ENCODE measurements at places on chromosomes 3 and 15. TPM values are rescaled to one million over a fixed set of nuclear protein-coding genes. Genes with fewer than 3 reads are reported as not detected.

Gene EPHB1
- polyA plus RNA-seq: 1.4 TPM

Gene IGSF10
- polyA plus RNA-seq: not detected

Gene PIAS1
- polyA plus RNA-seq: 23.7 TPM

Gene TMEM45A
- polyA plus RNA-seq: 8.6 TPM

Gene CCDC9B
- polyA plus RNA-seq: 7.6 TPM

Gene C3orf49
- polyA plus RNA-seq: not detected

Gene RTP1
- not detected for polyA plus RNA-seq

Gene DUOX1
- not detected for polyA plus RNA-seq

Gene NOX5
- polyA plus RNA-seq: 0.08 TPM

GRCh38 chr3:53646723-53647122 lies 152.3 kb downstream of the CACNA1D start:
- DNase-seq: no peak

- DNase-seq: no peak
These were observed 87.8 kb downstream of the C3orf85 start for GRCh38 chr3:109224333-109224732.

- no peak for DNase-seq
These were observed 112.4 kb downstream of the ADAMTSL3 start for GRCh38 chr15:83766339-83766738.

- no peak for DNase-seq
These were observed 26.5 kb upstream of the TCF12 start for GRCh38 chr15:56891852-56892440.

DNA sequence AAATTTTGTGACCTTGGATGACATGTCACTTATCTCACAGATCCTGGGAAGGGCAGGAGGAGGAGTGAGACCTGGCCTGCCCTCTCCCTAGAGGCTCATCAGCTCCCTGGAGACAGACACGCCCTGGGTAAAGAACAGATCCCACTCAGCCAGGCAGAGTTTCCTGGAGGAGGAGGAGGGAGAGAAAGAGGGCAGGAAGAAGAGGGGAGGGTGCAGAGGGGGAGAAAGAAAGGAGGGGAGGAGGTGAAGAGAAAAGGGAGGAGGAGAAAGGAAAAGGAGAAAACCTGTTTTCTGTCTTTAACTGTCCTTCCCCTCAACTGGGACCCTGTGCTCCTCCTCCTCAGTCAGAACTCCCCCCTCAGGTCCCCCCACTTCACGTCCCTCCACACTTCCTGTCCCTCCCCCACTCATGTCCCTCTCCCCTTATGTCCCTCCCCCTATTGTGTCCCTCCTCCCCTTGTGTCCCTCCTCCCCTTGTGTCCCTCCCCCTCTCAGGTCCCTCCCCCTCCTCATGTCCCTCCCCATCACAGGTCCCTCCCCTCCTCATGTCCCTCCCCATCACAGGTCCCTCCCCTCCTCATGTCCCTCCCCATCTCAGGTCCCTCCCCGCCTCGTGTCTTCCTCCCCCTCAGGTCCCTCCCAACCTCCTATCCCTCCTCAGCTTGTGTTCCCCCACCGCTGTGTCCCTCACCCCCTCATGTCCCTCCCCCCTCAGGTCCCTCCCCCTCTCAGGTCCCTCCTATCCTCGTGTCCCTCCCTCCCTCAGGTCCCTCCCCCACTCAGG lies 52.3 kb upstream of the CGNL1 start:
- DNase-seq: no peak

- DNase-seq: no peak
These were observed 21.0 kb downstream of the LARS2 start for GRCh38 chr3:45409369-45409768.

DNA sequence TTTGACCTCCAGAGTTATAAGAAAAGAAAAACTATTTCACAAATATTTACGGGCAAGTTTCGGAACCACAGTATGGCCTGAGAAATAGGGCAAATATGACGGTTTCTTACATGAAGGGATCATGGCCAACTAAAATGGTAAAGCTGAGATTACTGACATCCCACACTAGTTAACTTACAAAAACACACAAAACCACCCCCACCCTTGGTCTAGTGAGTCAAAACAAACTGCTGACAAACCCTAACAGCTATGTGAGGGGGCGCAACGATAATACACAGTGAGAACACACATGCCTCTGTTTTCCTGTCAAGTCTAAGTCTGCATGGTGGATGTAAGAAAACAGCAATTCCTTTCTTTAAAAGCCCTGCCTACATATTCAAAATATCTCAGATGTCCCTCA lies 32.3 kb downstream of the CBLB start:
- no peak for DNase-seq

DNA sequence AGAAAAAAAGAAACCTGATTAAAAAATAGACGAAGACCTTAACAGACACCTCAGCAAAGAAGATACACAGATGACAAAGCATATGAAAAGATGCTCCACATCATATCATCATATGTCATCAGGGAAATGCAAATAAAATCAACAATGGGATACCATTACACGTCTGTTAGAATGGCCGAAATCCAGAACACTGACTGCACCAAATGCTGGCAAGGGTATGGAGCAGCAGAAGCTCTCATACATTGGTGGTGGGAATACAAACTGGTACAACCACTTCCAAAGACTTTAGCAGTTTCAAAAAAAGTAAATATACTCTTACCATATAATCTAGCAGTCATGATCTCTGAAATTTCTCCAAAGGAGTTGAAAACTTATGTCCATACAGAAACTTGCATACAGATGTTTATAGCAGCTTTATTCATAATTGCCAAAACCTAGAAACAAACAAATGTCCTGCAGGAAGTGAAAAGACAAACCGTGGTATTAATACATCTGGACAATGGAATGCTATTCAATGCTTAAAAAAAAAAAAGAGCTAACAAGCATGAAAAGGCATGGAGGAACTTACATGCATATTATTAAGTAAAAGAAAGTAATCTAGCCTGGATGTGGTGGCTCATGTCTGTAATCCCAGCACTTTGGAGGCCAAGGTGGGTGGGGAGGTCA lies 107.4 kb downstream of the HES1 start:
- no peak for DNase-seq

GRCh38 chr3:189103208-189103607 lies 68.6 kb upstream of the TPRG1 start:
- DNase-seq: no peak

GRCh38 chr15:63191895-63192618 lies 2.7 kb downstream of the RAB8B start:
- DNase-seq: no peak

DNA sequence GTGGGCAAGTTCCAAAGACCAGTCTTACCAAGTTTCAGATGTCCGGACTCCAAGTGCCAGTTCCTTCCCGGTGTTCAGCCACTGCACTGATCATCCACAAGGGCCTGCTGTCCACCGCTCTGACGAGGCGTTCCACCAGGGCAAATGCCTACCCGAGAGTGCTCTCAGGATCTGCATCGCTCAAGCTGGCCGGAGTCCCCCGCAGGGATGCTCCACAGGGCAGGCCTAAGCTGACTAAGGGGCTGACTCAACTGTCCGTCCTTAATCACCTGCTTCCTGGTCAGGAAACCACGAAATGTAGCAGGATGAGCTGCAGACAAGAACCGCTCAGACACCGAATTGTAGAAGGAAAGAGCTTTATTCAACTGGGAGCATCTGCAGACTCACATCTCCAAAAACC lies 341.6 kb downstream of the KCNH8 start:
- no peak for DNase-seq

DNA sequence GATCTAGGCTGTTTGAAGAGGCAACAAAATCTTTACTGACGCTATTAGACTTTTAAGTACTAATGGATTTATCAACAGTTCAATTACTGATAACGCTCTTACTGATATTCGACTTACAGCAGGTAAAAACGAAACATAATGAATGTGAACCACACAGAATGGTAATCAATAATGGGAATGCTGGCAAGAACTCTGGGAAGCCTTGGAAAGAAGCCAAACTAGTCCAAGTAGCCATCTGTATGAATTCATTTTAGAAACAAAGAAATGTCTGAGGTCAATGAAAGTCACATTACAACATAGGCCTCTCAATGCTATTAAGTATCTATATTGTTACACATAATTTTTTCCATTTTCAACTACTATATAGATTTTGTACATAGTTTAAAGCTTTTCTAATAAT lies 130.0 kb downstream of the DMXL2 start:
- DNase-seq: peak; percentile 26

DNA sequence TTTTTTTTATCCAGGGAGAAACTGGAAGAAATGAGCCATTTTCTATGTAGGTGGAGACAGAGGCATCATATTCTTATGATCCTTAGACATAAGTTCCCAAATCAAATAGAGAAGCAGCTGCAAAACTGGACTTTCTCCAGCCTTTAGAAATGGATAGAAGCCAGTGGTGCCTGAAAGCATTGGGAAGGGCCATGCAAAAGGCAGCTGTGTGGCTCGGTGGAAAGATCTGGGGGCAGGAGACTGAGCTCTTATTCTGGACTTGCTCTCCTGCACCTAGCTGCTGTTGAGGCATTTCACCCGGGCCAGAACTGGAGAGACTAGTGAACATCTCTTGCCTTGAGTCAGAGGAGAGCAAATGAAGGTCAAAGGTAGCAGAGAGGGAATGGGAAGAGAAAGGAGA lies 73.1 kb downstream of the TFG start:
- DNase-seq: no peak

- no peak for DNase-seq
These were observed 165.2 kb upstream of the NUDT16 start for GRCh38 chr3:131216330-131216729.

- no peak for DNase-seq
These were observed 4.5 kb upstream of the TNFAIP8L3 start for GRCh38 chr15:51099185-51099584.

DNA sequence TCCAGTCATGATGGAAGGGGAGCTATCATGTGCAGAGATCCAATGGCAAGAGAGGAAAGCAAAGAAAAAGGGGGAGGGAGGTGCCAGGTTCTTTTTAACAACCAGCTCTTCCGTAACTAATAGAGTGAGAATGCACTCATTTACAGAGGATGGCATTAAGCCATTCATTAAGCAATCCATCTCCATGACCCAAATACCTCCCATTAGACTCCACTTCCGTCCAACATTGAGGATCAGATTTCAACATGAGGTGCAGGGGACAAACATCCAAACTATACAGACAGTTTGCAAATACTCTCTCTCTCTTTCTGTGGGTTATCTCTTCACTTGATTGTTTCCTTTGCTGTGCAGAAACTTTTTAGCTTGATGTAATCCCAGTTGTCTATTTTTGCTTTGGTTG lies 21.2 kb downstream of the ZDHHC23 start:
- DNase-seq: no peak

GRCh38 chr3:127762077-127762786 lies 60.1 kb downstream of the MGLL start:
- DNase-seq: peak; percentile 33

GRCh38 chr3:186815435-186815834 lies 9.2 kb upstream of the RFC4 start:
- no peak for DNase-seq

DNA sequence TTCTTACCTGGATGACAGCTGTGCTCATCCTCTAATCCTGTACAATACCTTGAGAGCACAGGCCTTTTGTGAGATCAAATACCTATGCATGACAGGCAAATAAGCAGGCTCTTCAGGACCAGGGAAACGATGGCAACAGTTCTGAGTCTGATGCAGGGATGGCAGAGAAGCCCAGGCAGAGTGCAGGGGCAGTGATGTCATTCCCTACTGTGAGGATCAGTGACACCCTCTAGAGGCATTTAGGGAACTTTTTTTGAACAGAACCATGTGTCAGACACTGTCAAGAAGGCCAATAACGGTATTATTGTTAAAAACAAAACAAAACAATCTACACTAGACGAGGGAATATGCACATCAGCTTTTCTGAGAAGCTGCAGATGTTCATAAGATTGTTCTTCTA lies 314.8 kb upstream of the CTDSPL start:
- DNase-seq: no peak

GRCh38 chr3:102057781-102058421 lies 208.6 kb downstream of the NFKBIZ start:
- no peak for DNase-seq

GRCh38 chr3:24387000-24387399 lies 107.7 kb downstream of the THRB start:
- DNase-seq: no peak

GRCh38 chr3:187015903-187016638 lies 85.7 kb downstream of the ST6GAL1 start:
- DNase-seq: peak; percentile 61

- DNase-seq: no peak
These were observed 338.1 kb downstream of the EFHB start for GRCh38 chr3:19595884-19596283.

DNA sequence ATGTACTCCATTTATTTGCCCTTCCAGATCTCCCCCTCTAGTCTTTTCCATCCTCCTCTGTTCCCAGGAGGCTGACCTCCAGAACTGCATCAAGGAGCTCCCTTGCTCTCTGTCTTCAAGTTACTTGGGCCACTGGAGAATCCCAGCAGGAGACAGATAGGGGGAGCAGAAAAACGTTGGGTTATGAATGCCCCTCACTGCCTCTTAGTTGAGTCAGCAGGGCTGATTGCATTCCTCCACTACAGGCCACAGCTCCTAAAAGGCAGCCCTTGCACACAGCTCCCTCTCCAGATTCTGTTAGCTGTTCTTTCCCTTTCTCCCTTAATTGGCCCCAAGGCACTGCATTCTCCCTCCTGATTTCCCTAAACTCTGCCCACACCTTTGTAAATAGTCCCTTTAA lies 12.4 kb upstream of the CEP152 start:
- DNase-seq: no peak
